NCI-H524 (cell line): ENCODE measurements at places on chromosomes 3 and 15.

DNA sequence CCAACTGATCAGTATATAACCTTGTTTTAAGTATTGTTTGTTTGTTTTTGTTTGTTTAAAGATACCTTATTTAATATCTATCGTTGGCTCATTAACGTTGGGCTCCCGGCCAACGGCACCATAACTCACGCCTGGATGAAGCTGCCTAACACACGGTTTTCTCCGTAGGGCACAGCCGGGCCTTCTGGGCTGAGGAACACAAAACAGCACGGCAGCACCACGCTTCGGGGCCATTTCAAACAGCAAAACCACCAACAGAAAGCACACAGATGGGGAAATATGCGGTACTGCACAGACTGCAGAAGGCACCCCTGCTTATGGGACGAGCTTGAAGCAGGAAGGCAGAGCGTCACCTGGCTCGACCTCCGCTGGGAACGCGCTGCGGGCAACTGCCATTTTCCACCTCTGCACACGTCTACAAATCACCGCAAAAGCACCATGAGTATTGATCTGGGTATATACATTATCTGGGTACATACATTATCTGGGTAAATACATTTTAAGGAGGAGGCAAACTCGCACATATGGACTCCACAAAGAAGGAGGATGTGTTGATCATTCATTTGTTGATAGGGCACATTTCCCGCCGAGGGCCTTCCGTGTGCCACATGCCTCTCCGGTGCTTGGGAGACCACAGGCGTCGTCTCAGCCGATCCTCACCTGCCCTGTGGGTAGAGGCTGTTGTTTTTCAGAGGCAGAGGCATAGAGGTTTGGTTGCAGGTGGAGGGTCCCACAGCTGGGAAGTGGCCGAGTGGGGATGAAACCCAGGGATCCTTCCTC lies 123.7 kb upstream of the ATP2B2 start:
- no peak for DNase-seq

DNA sequence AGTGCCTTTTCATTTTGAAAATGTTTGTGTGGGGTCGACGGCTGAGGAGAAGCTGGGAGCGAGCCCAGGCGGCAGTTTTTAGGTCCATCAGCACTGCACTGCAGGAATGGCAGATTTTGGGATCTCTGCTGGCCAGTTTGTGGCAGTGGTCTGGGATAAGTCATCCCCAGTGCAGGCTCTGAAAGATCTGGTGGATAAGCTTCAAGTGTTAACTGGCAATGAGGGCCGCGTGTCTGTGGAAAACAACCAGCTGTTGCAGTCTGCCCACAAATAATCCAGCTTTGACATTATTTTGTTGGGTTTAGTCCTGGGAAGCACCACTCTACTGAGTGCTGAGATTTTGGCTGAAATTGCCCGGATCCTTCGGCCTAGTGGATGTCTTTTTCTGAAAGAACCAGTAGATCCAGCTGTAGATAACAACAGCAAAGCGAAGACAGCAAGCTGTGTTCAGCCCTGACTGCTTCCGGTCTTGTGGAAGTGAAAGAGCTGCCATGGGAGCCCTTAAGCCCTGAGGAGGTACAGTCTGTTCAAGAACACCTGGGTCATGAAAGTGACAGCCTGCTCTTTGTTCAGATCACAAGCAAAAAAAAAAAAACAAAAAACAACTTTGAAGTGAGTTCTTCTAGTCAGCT lies 13.1 kb upstream of the ANP32A start:
- DNase-seq: peak; percentile 21

DNA sequence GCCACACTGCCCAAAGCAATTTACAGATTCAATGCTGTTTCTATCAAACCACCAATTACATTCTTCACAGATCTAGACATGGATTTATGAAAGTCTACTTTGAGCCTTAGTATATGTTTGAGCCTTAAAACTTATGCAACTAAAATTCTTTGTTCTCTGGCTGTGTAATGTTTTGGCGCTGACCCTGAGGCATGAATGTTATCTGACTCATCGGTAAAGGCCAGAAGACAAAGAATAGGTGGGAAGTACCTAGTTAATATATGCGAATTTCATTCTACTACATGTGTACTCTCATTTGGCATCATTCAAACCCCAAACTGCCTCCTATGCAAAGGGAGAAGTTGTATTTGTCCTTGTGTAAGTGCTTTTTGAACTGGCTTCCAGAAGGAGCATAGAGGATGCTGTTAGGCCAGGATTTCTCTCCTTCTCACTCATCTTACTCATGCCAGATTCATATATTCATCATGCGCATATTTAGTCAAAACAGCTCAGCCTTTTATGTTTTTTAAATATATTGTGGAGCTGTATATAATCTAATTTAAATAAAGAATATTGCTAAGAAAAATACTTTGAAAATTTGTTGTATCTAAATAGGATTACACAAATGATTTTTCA lies 204.2 kb downstream of the NFKBIZ start:
- no peak for DNase-seq

- DNase-seq: no peak
These were observed 15.2 kb upstream of the MBNL1 start for GRCh38 chr3:152253514-152253913.

GRCh38 chr15:25933456-25934158 lies 70.5 kb upstream of the ATP10A start:
- peak; percentile 76 for DNase-seq

DNA sequence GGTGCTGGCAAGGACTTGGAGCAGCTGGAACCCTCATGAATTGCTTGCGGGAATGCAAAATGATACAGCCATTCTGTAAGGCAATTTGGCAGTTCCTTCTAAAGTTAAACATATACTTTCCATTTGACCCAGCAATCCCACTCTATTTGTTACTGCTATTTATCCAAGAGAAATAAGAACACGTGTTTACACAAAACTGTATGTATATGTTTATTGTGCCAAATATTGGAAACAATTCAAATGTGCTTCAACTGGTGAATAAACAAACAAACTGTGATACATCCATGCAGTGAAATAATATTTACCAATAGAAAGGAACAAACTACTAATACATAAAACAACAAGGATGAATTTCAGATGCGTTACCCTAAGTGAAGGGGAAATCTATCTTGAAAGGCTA lies 60.0 kb upstream of the NTRK3 start:
- DNase-seq: no peak

DNA sequence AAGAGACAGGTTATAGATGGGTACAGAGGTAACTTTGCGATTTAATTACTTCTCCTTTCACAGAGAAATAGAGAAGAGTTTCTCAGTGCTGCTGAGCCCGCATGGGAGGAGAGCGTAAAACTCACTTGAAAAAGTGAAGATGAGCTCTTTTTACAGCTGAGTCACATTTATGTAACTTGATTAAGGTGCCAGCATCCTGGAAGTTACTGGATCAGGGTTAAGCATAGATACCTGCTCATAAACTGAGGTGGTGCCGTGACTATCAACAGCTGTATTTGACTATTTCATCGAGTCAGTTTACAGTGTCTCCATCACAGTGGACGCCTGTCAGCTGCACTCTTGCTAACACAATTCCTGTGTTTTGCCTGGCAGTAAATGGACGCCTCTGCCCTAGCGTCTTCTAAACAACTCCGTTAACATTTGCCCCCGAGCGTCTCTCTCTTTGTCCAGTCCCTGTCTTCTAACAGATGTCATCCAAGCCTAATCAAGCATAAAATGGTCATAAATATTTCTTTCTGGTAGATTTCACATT lies 414.6 kb downstream of the FOXP1 start:
- no peak for DNase-seq

- no peak for DNase-seq
These were observed 33.3 kb downstream of the LEO1 start for GRCh38 chr15:51938286-51938685.

DNA sequence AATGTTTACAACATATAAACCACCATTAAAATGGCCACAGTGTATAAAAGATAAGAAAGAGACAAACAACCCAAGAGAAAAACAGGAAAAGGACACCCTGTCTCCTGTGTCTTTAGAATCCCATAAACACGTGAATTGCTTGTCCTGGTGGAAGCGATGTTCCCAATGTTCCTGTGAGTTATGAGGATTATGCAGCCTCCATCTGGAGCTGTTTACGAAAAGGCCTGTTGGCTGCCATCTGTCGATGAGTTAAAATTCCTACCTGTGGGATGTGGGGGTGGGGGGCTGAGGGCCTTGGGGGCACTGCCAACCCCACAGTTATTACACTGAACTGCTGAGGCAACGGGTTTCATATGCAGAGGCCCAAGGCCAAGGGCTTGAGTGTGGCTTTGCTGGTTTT lies 13.6 kb downstream of the NISCH start:
- peak; percentile 96 for DNase-seq

DNA sequence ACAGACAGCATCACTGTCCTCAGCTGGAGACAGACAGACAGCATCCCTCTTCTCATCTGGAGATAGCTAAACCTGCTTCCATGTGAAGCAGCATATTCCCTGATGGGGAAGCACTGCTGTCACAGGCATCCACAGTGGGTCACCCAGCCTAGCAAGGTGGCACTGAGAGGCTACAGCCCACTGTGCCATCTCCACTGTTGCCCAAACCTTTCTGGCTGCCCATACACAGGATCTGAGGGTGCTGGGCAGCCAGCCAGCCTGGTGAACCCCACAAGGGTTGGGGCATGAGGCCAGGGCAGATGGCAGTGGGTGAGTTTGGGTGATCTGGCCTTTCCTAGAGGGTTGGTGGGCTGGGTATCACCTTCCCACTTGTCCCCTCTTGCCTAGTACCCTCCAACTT lies 11.7 kb downstream of the CHST13 start:
- no peak for DNase-seq

DNA sequence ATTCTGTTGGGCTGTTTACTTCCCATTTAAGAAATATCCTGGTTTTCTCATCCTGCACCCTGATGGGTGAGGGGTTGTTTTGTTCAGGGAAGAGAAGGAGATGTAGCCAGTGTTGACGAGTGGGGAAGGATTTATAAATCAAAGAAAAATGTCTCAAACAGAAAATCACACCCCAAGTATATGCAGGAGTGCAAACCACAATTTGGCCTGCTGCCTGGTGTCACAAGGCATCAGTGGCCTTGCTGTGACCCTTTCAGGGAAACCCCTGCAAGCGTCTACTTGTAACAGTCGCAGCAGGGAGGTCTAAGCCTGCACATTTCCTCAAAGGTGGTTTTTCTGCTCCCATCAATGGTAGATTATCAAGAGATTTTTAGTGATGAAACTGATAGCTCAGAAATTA lies 132.6 kb upstream of the LRRN1 start:
- DNase-seq: no peak

DNA sequence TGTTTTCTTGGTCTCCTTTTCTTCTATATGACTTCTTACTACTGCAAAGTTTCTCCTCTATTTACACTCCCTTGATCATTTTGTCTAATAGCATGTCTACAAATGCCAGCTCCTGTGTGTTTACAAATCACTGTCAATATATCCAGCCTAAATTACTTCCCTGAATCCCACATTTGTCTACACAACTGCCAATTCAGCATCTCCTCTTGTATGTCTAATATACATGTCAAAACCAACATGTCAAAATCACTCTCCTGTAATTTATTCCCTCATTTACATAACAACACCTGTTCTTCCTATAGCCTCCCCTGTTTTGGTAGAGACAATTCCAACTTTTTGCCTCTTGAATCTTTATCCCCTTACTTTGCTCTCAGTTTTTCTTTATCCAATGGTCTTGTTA lies 359.3 kb downstream of the PLOD2 start:
- DNase-seq: no peak

GRCh38 chr3:111570404-111571030 lies 24.6 kb downstream of the ZBED2 start:
- DNase-seq: no peak

DNA sequence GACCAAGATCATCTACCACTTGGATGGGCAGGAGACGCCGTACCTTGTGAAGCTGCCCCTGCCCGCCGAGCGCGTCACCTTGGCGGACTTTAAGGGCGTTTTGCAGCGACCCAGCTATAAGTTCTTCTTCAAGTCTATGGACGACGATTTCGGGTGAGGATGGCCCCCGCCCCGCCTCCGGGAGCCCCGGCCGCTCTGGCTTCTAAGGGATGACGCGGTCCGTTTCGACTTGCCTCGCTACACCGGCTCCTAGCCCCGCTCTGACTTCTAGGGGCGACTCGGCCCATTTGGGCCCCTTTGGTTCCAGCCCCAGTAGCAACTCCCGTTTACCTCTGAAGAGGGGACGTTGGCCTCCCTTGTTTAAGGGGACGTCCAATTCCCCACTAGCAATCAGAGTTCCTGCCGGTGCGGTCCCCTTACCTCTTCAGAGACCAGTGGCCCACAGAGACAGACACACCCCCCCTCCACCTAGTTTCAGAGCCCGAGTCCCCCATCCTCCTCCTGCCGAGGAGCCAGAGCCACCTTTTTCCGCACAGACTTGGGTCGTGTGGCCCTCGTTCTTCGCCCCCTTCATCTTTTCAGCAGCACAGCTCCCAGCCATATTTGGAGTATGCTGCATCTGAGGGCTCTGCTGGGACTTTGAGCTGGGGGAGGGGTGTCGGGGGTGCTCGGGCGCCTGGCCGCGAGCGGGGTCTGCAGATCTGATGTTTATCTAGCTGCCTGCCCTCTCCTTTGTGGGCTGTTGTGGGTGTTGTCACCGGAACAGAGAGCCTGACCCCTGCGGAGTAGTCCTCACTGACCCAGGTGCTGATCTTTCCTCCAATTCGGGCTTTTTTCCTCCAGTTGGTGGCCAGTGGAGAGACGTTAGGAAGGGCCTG lies 706 bp downstream of the DVL3 start:
- DNase-seq: peak; percentile 39

- DNase-seq: peak; percentile 69
These were observed 417.0 kb downstream of the ROBO2 start for GRCh38 chr3:77456906-77457305.

DNA sequence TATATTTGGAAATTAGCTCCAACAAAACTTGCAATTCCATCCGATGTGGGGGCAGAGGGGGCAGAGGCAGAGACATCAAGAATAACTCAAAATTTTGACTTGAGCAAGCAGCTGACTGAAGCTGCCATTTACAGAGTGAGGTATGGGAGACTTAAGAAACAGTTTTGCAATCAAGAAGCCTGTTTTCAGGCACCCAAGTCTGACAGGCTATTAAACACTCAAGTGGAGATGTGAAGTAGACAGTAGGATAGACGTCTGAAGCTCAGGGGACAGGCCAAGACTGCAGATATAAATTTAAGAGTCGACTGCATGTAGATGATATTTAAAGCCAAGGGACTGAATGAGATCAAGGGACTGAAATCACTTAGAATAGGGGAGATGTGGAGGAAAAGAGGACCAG lies 9.9 kb upstream of the SH3BP5 start:
- DNase-seq: no peak

- no peak for DNase-seq
These were observed 4.6 kb downstream of the UNC13C start for GRCh38 chr15:53982876-53983275.

- DNase-seq: no peak
These were observed 154.4 kb downstream of the XXYLT1 start for GRCh38 chr3:195116407-195117185.

GRCh38 chr3:152508705-152509104 lies 240.0 kb downstream of the MBNL1 start:
- DNase-seq: no peak
